ENCODE measurements at places on chromosomes 16 and 17.
A peak's percentile ranks its signal among the peaks of the same experiment; 100 is the strongest.

- DNase-seq = peak; percentile 15
Measured at GRCh38 chr17:33291248-33292200, 1.6 kb downstream of the ASIC2 start.

DNA sequence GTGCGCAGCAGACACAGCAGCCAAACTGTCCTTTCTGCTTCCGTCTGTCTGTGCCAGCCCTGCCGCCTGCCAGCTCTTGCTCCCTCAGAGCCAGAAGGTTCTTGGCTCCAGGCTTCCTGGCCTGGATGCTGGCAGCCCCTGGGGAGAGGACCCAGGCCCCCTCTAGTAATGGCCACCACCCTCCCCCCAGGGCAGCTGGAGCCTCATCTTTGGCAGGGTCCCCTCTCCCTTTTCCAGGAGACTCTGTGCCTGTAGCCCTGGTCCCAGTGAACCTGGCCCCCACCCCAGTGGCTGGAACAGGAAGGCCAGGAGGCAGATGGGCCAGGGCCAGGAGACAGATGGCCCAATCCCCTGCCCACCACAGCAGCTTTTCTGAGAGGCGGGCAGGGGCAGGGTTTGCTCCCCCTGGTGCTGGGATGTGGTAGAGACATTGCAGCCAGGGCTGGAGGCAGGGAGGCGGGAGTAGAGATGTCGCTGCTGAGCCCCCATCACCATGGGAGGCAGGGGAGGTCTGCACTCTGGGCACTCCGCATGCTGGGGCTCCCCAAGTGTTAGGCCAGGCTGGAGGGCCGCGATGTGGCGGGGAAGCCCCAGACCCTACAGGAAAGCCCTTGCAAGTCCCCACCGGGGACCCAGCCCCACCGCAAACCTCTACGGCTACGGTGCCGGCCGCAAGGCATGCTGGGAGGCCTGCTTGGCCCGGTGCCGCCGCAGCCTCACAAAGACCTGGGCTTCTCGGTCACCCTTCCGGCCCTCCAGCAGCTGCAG is 16.7 kb downstream of the UNC13D start:
- DNase-seq = no peak

GRCh38 chr17:12388226-12388625 is 277.5 kb upstream of the MYOCD start:
- DNase-seq = no peak

DNA sequence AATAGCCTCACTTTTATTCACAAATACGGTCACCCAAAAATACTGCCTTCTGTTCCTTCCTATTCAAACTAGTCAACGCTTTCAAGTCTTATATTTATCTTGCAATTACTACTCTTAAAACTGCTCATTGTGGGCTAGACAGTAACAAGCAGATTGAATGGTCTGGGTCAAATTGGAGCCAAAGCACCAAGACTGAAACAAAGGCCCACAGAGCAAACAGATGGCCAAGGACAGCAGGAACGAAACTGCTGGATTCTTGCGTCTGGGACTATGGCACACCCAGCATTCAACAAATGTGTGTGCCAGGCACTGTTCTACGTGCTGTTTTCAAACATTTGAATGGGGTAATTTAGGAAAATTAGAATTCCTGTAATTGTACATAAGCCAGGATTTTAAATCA is 250.1 kb upstream of the PSMD7 start:
- no peak for DNase-seq

GRCh38 chr16:19555938-19556771 is 652 bp downstream of the VPS35L start:
- no peak for DNase-seq

DNA sequence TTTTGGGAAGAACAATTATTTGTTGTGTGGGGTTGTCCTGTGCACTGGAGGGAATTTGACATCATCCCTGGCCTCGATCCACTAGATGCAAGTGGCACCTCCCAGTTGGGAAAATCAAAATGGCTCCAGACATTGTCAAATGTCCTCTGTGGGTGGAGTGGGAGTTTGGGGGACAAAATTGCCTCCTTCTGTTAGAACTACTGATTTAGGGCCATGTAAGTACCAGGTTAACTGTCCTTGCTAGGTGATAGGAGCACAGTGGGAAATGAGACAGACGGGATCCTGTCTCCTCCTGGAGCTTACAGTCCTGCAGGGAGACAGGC is 56.8 kb downstream of the ARHGAP23 start:
- no peak for DNase-seq

DNA sequence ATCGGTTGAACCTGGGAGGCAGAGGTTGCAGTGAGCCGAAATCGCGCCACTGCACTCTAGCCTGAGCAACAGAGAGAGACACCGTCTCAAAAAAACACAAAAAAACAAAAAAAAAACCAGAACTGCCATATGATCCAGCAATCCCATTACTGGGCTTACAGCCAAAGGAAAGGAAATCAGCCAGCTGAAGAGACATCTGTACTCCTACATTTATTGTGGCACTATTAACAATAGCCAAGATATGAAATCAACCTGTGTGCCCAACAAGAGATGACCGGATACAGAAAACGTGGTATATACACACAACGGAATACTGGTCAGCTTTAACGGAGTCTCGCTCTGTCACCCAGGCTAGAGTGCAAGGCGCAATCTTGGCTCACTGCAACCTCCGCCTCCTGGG is 14.6 kb downstream of the FANCA start:
- DNase-seq = no peak

DNA sequence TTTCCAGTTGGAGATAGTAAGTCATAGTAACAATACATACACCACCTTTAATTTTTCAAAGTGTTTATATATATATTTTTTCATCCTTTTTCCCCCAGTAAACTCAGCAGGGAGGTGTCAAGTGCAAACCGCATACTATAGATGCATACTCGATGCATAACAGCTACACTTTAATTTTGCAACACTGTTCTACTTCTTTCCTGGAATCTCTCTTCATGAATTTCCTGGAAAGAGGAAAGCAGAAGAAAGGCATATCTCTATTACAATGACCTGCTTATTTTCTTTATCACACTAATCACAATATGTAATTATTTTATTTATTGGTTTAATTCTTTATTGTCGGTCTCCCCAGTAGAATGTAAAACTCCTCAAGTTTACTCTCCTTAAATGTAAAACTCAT is 140.0 kb downstream of the SNX11 start:
- DNase-seq = no peak

DNA sequence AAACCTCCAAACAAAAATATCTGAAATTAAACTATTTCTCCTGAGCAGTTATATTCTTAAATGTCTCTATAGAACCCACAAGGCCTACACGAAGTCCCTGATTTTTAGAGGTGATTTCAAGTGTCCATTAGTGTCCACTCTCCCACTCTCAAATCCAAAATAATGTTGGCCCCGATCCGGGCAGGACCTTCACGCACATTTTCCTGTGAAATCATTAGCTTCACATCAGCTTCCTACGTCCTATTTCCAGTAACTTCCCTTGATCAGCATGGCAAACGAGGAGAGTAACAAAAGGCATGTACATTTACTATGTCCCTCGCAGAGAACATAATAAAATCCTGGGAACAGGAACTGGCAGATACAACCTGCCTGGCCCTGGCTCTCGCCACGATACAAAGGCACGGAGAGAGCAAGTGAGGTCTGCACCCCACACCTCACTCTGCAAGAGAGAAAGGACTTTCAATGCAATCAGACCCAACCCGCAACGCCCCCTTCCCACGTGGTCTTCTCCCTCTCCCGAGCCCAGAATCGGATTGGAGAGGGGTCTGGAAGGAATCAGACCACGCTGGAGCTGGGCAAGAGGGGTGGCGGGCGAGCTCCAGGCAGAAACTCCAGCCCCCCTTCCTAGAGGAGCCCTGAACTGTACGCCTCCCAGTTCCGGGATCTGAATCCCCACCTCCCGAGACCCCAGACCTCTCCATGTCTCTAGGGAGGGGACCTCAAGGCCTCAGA is 17.5 kb upstream of the C17orf78 start:
- peak; percentile 6 for DNase-seq

DNA sequence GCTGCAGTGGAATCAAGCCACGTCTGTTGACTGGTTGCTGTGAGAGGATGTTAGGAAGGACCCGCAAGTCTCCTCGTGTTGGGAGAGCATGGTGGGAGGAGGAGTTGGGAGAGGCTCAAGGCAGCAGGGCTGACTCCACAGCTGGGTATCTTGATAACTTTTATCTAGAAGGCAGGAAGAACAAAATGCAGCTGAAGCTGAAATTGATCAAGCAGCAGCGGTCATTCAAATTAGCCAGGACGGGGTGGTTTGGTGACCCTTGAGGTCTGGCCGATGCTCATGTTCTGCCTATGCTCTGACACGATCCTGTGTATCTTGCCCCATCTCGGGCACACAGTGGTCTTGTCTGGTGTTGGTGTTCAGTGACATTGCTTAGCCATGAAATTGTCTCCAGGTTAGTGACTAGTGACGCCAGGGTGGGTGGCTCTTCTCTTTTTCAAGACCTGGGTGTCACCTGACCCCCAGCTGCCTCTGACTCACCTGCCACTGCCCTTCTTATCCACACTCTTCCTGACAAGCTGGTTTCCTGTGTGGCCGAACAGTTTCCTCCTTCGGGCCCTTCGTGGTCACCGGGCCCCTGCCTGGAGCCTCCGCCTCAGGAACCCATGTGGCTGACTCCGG is 19.1 kb downstream of the NPTX1 start:
- no peak for DNase-seq

DNA sequence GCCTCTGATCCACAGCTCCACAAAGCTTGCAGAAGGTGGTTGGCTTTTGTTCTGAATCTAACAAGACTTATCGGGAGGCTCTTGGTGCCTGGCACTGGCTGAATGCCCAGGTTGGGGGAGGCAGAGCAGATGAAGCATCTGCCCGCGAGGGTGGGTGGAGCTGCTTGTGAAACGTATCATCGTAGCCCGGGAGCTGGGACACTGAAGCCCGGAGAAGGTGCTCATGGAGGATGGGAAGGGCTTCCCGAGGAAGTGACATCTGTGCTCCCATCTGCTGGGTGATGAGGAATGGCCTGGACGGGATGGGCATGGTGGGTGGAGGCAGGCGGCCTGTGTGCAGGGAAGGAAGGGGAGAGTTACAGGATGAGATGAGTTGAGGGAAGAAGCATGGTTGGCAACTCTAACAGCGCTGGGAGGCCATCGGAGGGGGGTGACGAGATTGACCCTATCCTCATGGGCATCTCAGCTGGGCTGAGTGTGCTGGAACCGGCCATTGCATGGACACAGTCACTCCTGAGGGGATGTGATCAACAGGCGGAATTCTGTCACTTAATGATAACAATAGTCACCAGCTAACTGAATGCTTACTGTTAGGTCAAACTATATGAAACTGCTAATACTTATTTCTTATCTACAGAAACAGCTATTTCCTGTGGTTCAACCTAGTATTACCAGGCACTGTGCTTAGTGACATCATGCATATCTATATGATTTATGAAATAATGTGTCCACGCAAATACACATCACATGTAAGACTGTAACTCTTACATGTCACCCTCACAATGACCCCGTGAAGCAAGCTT is 102.7 kb downstream of the ABCC6 start:
- DNase-seq = no peak

- DNase-seq = no peak
Measured at GRCh38 chr16:86964796-86965241, 352.4 kb downstream of the C16orf95 start.

- DNase-seq = no peak
Measured at GRCh38 chr17:65627891-65628643, 66.6 kb upstream of the AXIN2 start.

GRCh38 chr16:53129281-53130158 is 74.7 kb downstream of the CHD9 start:
- no peak for DNase-seq

DNA sequence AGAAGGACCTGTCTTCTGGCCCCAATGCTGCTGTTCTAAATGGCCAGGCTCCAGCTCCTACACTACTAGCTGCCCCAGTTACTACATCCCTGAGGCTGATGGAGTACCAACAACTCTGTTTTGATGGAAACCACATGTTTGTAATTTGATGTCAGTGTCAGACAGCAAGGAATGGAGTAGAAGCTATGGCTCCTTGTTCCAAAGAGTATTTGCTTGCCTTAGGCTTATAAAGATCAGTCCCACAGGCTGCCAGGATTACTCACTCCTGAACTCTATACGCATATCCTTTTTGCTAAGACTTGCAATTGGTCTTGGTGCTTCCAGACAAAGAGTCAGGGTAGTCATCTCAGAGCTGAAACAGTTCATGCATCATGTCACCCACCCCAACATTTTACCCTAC is 139.6 kb downstream of the HS3ST3A1 start:
- DNase-seq = no peak

DNA sequence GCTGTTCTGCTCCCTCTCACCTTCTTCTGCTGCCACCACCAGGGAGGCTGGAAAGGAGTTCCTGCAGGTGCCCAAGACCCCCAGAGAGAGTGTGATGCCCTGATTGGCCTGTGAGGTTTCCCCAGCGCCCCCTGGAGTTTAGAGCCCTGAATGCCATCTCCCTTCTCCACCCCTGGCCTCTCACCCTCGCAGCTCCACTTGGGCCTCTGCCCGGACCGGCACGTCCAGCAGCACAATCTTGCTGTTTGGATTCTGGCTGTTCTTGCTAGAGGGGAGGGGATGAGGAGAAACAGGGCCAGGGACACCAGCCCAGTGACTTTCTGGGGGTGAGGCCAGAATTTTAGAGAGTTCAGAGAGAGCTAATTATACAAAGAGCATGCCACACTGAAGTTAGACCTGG is 12.5 kb upstream of the FAM171A2 start:
- no peak for DNase-seq

- no peak for DNase-seq
Measured at GRCh38 chr16:60818465-60818864, 1217.8 kb downstream of the CDH8 start.

DNA sequence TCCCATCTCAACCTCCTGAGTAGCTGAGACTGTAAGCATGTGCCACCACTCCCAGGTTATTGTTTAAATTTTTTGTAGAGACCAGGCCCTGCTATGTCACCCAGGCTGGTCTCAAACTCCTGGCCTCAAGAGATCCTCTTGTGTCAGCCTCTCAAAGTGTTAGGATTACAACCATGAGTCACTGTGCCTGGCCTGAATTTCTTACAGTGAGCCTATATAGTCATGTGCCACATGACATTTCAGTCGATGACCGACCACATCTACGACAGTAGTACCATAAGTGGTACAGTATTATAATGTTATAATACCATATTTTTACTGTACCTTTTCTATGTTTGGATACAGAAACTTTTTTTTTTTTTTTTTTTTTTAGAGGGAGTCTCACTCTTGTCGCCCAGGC is 195.3 kb downstream of the STX8 start:
- DNase-seq = no peak

GRCh38 chr17:18259621-18260331 is 686 bp upstream of the MIEF2 start:
- DNase-seq = no peak

DNA sequence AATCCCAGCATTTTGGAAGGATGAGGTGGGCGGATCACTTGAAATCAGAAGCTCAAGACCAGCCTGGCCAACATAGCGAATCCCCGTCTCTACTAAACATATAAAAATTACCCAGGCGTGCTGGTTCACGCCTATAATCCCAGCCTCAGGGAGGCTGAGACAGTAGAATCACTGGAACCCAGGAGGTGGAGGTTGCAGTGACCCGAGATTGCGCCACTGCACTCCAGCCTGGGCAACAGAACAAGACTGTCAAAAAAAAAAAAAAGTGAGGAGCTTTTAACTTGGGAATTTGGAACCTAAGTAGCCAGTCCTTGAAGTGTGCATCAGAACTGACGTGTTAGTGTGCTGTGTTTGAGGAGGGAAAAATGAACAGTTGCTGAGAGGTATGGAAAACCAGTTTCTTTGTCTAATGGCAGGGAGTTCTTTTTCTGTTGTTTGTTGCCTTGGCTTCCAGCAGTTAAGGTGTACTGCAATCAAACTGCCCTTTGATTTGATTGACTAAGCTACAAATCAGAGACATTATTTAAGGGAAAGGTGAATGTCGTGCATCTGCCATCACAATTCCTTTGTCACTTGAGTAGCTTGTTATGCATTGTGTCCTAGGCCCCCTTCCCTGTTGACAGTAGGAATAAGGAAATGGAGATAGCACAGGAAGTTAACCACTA is 8.6 kb upstream of the DUSP14 start:
- DNase-seq = no peak

All from NCI-H187 (cell line).